LHCN-M2 (cell line): ENCODE measurements at places on chromosomes 11 and 22. TPM values are rescaled to one million over a fixed set of nuclear protein-coding genes. Genes with fewer than 3 reads are reported as not detected.

The TCIRG1 gene
- total RNA-seq: 71.2 and 75.2 TPM in 2 replicates

The TOB2 gene
- 17.8 and 22.9 TPM in 2 replicates for total RNA-seq

DNA sequence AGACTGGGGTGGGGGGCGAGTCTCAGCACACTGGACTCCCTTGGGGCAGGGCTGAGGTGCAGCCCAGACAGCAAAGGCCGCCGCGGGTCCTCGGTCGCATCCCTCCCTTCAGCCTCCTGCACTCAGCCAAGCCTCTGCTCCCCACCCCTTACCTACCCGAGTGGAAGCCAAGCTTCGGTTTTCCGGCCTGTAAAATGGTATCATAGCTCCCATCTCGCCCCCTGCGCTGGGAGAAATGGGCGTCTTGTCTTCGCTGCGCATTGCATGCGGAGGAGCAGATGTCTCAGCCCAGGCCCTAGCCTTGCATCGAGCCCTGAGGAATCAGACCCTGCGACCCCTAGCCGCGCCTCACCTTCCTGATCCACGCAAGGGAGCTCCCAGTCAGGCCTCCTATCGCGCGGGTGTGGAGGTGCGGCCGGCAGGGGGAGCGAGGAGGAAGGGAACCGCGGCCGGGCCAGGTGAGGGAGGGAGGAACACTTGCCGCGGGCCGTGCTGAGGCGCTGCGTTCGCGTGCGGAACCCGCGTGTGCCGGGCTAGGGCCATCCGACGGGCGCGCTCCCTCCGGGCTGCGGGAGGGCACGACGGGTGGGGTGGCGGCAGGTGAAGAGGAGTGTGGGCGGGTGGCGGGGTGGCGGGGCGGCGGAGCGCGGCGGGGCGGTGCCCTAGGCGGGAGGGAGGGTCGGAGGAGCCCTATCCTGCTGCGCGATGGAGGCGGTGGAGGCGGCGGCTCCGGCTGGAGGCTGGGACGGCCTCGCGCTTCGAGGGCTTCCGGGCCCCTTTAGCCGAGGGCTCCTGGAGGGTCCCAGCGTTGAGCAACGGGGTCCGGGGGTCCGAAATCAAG, 4.1 kb upstream of the TBX1 start:
- no peak for DNase-seq

GRCh38 chr22:24157822-24158135, 23.5 kb upstream of the SUSD2 start:
- peak; percentile 64 for DNase-seq

The WT1 gene
- 0.75 and 0.96 TPM in 2 replicates for total RNA-seq

- DNase-seq: no peak
Measured at GRCh38 chr11:89125298-89125697, 52.4 kb upstream of the TYR start.

- DNase-seq: peak; percentile 45
Measured at GRCh38 chr22:36765943-36766450, 9.9 kb downstream of the IFT27 start.

GRCh38 chr11:115179636-115180035, 324.6 kb downstream of the CADM1 start:
- DNase-seq: no peak

The SCUBE1 gene
- not detected in 2 replicates for total RNA-seq

GRCh38 chr11:41789376-41789775, 329.9 kb upstream of the LRRC4C start:
- DNase-seq: no peak

DNA sequence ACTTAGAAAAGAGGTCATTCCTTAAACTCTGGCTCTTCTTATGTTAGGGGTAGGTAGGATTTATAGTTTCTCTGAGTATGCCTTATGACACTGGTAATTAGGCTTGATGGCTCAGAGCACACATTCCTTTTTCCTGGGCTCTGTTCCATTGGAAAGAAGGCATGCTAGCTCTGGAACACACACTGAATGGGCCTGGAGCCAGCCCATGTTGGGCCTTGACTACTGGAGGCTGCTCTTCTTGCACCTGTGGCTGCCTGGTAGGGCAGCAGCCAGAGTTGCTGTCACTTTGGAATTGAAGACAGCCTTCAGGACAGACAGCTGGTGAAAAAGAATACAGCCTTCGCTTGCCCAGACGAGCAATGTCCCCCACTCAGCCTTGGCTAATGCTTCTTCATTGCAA, 18.2 kb downstream of the MCAM start:
- DNase-seq: peak; percentile 48

The C11orf65 gene
- total RNA-seq: 0.83 and 1.3 TPM in 2 replicates

GRCh38 chr22:50267591-50268390, 2.4 kb downstream of the MAPK11 start:
- no peak for DNase-seq

The NLRP6 gene
- not detected in 2 replicates for total RNA-seq

The KCNQ1 gene
- not detected in 2 replicates for total RNA-seq

GRCh38 chr22:31747441-31747840, 2.5 kb downstream of the PRR14L start:
- DNase-seq: no peak
